ENCODE measurements at places on chromosomes 1 and 21.

DNA sequence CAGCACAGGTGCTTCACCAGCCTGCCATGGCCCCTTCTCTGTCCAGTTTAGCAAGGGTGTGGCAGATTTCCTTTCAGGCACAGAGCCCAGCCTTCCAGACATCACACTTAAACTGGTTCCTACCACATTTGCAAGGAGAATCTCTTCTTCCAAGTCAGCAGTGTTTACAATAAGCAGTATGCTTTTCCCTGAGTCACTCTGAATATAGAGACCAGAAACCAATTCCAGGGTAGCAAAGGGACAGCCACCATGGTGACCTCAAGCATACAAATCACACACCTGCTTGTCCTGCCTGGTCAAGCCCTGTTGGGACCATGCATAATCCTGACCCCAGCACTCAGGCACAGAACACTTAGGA lies 8.7 kb upstream of the CBR3 start:
- no peak for DNase-seq

GRCh38 chr1:47555841-47556560 lies 118.2 kb downstream of the FOXD2 start:
- DNase-seq = no peak

DNA sequence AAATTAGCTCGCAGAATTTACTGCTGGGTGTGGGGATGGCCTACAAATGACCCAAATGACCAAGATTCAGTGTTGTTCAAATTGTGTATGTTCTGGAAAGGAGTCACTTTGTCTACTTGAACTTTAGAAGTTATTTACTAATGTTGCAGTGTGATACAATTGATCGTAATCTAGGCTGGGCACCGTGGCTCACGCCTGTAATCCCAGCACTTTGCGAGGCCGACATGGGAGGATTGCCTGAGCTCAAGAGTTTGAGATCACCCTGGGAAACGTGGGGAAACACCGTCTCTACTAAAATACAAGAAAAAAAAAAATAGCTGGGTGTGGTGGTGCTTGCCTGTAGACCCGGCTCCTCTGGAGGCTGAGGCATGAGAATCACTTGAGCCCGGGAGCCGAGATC lies 57.6 kb upstream of the TMPRSS2 start:
- DNase-seq = no peak

GRCh38 chr1:36764798-36765197 lies 269.5 kb downstream of the GRIK3 start:
- no peak for DNase-seq

DNA sequence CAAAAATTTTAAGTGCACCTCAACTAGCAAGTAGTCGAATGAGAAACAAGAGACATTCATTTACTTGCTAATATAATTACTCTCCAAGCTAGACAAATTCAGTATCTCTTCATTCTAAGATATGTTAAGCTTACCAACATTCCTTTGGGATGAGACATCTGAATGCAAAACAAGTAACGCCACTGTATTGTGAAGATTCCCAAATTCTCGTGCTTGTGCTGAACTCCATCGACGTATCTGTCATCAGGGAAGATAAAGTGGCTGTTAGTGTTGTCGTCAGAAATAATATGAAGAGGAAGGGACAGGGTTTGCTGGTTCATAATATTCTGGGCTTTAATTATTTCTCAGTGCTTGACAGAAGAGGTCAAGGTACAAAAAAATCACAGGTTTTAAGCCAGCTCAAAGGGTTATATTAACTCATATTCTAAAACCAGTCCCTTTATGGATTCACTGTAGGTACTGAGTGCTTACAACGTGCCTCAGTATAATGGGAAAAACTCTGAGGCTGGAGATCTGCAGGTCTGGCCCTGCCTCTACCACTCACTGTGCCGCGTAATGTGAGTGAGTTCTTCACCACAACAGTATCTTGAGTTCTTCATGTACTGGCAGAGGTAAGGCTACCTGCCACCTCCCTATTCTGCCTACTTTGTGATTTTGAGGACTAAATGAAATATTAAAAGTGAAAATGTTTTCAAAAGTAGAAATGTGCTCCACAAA lies 42.0 kb downstream of the PCSK9 start:
- DNase-seq = no peak

DNA sequence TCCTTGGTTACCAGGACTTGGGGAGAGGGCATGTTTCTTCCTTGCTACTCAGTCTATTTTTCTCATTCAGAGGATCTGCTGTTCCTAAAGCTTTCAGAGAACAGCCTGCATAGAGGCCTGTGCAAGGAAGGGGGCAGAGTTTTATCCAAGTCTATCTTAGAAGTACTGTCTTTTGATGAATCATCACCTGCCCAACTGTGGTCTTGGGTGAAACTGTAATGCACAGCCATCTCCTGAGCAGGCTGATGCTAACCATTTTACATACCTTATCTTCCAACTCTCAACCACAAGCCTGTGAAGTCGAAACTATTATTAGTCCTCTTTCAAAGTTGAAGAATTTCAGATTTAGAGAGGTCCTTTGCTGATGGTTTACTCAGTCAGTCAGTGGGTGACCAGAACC lies 368.0 kb downstream of the HHAT start:
- no peak for DNase-seq

DNA sequence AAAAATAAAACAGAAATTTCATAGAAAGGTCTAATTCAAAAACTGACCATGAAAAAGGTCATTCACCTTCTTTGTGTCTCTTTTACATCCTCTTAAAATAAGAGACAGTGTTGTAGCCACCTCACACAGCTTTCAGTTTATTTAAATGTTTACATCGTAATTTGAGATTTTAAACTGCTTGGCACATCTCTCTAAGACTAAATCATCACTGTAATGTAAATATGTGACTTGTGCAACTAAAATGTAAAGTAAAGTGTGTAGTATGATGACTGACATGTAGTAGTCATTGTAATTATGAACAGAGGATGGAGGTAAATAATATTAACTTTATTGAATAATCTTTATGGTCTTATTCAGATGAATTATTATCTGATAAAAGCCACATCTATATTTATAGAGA lies 283.9 kb downstream of the KCNT2 start:
- no peak for DNase-seq

GRCh38 chr1:54307305-54307704 lies 98.9 kb downstream of the SSBP3 start:
- no peak for DNase-seq

DNA sequence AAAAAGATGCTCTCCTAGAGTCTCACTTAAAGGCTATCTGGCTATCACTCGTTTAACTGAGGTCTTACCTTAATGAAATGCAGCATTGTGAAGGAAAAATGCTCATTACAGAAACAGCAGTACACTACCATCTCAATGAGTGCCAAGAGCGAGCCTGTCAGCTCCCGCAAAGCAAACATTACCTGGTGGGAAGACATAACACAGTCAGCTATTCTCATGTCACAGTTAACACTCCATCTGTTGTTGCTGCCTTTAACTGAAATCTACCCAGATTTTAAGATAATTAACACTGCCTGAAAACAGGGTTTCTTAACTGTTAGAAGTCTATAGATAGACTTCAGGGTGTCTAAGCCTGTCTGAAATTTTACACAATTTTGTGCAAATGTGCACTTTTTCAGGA lies 39.1 kb downstream of the PCSK9 start:
- no peak for DNase-seq

DNA sequence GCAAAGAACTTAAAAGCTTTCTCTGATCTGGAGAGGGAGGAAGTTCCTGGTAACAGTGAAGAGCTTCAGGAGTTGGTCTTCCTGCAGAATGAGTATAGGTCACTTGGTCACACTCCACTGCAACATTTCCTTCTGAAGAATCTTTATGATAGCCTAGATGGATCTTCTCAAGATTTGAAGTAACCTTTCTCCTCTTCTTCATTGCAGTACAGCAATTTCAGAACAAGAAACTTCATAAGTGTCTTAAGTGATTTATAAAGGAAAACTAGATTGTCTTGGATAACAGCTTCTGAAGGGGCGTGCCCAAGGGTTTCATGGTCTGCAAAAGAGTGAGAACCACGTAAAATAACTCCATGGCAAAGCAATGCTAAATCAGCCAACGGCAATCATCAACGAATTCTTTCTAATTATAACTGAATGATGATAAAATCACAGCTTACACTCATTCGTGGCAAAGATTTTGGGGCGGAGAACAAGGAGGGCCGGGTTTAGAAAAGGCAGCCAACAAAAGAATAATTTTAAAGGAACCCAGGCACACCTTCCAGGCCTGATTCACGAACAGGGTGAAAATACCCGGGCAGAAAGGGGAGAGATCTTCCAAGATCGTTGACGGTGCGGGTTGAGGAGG lies 53.9 kb upstream of the ASPM start:
- no peak for DNase-seq

GRCh38 chr1:1203561-1204424 lies 2.6 kb downstream of the TNFRSF18 start:
- DNase-seq = no peak

DNA sequence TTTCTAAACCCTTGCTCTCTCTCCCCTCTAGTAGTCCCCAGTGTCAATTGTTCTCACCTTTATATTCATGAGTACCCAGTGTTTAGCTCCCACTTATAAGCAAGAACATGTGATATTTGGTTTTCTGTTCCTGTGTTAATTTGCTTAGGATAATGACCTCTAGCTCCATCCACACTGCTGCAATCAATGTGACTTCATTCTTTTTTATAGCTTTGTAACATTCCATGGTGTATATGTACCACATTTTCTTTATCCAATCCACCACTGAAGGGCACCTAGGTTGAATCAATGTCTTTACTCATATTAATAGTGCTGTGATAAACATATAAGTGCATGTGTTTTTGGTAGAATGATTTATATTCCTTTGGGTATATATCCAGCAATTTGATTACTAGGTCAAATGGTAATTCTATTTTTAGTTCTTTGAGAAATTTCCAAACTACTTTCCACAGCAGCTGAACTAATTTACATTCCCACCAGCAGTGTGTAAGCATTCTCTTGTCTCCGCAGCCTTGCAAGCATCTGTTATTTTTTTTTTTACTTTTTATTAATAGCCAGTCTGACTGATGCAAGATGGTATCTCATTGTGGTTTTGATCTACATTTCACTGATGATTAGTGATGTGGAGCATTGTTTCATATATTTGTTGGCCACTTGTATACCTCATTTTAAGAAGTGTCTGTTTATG lies 277.8 kb downstream of the LTN1 start:
- DNase-seq = no peak

- no peak for DNase-seq
Measured at GRCh38 chr21:25979845-25980616, 190.5 kb downstream of the APP start.

DNA sequence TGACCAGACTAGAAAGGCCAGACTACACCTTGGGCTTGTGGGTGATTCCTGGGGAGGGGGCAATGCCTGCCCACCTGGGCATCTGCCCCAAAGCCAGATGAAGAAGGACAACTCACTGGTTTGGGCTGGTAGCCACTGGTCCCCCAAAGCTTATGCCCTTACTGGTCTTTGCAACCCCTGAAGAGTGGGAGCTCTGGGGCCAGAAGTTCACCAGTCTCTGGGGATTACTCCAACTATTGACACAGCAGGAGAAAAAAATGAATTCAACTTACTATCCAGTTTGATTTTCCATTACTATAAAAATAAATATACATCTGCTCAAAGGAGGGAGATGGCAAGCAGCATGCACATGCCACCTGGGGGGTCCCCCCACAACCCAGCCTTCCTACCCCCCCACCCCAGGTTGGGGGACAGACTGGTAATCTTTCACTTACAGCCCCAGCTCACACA lies 2.6 kb downstream of the AHDC1 start:
- no peak for DNase-seq

DNA sequence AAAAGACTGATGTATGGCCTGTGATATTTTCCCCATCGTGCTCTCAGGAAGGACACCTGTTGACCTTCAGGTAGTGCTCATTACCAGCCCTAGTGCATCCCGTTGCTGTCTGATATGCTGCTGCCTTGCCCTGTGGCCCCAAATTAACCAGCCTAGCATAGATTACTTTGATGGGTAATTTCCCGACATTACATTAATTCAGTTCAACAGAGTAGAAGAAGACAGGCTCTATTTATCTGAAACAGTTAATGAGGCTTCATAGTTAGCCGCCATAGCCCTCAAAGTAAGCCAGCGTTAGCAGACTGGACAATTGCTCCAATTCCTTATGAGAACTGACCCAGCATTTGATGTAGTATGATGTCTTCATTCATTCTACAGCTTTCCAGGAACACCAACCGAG lies 257.6 kb downstream of the OLFM3 start:
- no peak for DNase-seq

GRCh38 chr1:116586741-116587143 lies 15.9 kb upstream of the CD58 start:
- no peak for DNase-seq

- DNase-seq = no peak
Measured at GRCh38 chr21:31473685-31474345, 129.8 kb upstream of the TIAM1 start.

DNA sequence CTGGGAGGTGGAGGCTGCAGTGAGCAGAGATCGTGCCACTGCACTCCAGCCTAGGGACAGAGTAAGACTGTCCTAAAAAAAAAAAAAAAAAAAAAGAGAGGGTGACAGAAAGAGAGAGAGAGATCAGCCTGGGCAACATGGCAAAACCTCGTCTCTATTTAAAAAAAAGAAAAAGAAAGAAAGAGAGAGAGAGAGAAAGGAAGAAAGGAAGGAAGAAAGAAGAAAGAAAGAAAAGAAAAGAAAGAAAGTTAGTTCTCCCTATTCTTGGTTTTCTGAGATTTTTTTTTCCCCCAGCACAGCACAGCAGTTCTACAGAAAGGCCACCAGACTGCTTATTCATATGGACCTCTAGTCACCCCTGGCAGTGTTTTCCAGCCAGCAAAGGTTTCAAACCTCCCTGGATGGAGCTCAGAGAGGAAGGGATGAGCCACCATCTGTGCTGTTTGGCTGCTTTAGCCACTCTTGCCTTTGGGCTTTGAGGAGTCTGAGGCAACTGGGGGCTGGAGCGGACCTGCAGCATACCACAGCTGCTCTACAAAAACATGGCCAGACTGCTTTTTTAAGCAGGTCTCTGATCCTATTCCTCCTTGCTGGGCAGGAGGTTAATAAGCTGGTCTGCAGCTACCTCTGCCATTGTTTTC lies 10.6 kb downstream of the S100A6 start:
- DNase-seq = no peak

GRCh38 chr1:158730453-158730852 lies 9.9 kb upstream of the OR6K3 start:
- no peak for DNase-seq

GRCh38 chr1:35745124-35745730 lies 24.6 kb downstream of the CLSPN start:
- no peak for DNase-seq

GRCh38 chr1:182699393-182700350 lies 15.3 kb upstream of the RGS8 start:
- peak; percentile 28 for DNase-seq

GRCh38 chr1:77513839-77514763 lies 168.4 kb downstream of the ZZZ3 start:
- no peak for DNase-seq

- no peak for DNase-seq
Measured at GRCh38 chr21:21713651-21714180, 715.5 kb downstream of the NCAM2 start.

GRCh38 chr1:213492161-213493041 lies 441.4 kb downstream of the RPS6KC1 start:
- DNase-seq = no peak

DNA sequence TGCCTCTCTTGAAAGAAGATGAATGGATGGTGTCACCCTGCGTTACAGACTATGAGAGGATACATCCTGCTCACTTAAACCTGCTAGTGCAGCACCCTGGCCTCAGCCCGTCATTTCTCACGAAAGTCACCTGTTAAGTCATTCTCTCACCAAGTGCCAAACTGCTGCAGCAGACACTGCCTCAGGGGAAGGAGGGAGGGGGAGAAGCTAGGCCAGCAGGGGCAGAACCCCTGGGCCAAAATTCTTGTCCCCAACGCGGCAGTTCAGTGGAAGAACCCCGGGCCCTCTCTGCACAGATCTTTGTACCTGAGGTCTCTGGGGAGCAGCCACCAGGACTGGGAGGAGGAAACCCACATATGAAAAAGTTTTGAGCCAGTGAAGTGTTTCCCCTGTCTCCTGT lies 37.6 kb downstream of the SYT6 start:
- no peak for DNase-seq

Data from substantia nigra (tissue), 51 donors.